ENCODE measurements at places on chromosomes 6 and 20.

DNA sequence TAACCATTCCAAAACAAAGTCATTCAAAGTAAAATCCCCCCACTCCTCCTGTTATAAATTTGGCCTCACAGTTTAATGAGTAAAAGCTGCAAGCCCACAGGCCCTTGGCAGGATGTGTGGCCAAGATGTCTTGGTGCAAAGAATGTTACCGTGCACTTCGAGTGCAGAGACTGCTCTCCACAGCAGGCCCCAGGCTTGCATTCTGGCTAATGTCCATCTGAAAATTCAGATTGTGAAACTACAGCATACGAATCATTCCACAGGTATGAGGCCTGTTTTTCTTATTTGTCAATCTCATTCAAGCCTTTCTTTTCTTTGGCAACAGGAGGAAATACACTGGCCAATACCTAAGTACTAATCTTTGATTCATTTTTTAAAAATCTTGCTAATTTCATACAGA is 7.1 kb downstream of the RPS6KA2 start:
- peak; percentile 88 for ATAC-seq

GRCh38 chr6:72654071-72654621 is 32.3 kb downstream of the KCNQ5 start:
- ATAC-seq = no peak

DNA sequence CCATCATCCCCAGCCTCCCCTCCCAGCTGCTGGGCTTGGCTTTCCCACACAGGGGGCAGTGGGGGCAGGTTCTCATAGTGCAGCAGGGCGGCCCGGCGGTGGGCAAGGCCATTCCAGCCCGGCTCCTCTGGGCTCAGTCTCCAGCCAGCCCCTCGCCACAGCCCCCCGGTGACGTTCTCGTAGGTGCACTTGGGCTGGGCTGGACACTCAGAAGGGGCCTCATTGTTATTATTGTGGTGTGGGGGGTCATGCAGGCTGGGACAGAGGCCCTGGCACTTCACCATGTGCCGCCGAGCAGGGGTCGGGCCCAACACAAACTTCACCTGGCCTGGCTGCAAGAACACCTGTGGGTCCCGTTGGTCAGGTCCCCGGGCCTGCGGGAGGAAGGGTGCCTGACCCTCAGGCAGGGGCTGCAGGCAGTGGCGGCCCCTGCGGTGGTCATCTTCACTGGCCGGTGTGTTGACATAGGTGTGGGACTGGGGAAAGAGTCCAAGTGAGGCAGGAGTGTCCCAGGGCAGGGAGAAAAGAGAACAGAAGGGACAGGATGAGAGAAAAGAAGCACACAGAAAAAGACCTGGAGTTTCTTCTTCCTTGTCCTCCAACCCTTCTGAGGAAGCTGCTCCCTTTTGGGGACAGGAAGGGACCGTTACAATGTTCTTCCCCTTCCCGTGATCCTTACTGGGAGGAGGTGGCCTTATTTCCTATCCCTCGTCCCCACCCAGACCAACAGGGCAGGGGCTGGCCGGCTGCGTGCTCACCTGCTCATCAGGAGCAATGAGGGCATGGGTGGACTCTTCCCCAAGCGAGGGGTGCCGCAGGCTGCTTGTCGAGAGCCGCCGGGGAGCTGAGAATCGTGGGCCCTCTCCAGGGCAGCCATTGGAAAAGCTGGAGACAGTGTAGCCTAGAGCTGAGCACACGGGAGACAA is 8.4 kb downstream of the FRS3 start:
- no peak for ATAC-seq

DNA sequence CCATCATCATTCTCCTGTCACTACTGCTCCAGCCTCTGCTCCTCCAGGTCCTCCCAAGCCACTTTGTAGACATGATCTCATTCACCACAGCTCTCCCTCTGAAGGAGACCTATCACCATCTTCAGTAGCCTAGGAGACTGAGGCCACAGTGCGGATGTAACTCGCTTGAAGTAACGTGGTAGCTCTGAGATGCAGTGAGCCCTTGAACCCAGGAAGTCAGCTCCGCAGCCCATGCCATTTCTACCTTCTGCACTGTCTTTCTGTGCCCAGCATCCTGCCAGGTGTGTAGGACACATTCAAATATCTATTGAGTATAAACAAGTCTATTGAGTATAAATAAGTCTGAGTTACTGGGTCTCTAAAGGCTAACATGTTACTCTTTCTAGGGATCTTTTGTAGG is 164.4 kb downstream of the CDH26 start:
- no peak for ATAC-seq

GRCh38 chr20:3543901-3544507 is 73.2 kb downstream of the ATRN start:
- peak; percentile 38 for ATAC-seq

DNA sequence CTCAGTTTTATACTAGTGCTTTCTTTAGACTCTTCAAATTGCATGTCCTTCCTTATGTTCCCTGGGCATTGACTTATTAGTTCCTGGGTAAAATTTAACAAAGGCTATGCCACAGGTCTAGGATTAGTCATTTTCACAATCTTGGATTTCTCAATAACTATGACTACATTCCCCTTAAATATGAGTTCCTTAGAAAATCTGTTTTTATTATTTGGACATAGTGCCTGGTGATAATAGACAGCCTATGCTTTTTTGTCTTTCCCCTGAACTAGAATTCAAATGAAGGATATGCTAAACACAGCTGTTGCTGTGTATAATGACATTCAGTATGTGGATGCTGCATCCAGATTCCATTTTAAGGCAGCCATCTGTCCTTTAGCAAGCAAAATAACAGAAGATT is 1252.8 kb upstream of the GJE1 start:
- no peak for ATAC-seq

GRCh38 chr20:21529863-21530262 is 16.0 kb upstream of the NKX2-2 start:
- no peak for ATAC-seq

GRCh38 chr6:1499777-1500176 is 109.9 kb upstream of the FOXC1 start:
- ATAC-seq = no peak

DNA sequence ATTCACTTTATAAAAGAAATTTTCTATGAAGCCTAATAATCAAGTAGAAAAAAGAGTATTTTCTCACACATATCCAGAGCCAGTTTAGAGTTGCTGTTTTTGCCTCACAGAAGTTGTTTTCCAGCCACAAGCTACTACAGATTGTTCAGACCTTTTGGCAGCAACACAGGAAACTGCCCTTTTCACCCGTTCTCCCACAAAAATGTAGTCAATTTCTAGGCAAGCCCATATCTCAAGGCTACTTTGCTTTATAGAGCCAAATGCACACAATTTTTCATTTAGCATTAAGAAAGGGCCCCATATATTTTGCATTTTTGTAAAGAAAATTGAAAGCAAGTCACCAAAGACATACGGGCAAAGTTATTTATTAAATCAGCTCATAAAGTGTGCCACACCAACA is 49.5 kb downstream of the EPB41L2 start:
- ATAC-seq = no peak

GRCh38 chr6:139020689-139021088 is 7.9 kb upstream of the ABRACL start:
- no peak for ATAC-seq

DNA sequence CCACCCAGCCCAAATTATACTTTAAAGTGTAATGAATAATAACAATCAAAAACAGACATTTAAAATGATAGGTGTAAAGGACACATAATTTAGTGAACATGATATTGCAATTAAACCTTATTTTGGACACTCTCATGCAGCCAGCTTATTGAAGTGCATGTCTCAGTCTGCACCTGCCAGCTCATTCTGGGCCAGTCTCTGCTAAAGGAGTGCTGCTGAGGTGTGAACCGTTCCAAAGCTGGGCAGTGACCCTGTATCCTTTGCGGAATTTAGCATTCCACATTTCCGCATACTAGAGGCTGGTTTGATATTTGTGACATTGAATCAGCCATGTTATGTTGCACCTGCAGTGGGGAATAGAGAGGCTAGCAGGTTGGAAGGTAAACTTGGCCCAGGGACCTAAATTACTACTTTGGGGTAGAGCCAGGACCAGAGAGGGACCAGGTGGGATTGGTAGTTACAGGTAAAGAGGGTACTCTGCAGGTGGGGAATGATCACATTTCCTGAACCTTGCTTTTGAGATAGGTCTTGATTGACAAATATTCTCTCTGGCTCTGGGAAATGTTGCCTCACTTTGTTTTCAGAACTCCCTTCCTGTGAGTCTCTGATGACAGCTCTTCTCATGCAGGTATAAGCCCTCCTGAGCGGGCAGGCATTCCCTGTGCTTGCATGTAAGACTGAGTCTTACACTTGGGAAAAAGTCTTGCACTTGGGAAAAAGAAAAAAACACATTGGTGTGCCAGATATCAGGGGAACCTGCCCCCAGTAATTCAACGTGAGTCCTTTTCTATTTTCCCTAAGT is 26.2 kb downstream of the TULP4 start:
- no peak for ATAC-seq

DNA sequence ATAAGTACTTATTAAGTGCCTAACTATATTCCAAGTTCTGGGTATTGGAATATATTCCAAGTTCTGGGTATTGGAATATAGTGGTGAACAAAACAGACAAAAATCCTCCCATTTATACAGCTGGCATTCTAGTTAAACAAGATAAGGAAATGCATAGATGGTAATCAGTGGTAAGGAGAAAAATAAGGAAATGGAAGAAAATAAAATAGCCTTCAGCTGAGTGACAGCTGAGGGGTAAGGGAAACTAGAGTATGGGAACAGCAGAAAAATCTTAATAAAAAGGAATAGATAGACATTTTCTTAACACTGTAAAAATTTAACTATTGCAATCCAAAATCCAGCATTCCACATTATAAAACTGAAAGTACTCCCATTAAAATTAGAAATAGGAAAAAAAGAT is 17.2 kb upstream of the WFDC10A start:
- ATAC-seq = no peak

DNA sequence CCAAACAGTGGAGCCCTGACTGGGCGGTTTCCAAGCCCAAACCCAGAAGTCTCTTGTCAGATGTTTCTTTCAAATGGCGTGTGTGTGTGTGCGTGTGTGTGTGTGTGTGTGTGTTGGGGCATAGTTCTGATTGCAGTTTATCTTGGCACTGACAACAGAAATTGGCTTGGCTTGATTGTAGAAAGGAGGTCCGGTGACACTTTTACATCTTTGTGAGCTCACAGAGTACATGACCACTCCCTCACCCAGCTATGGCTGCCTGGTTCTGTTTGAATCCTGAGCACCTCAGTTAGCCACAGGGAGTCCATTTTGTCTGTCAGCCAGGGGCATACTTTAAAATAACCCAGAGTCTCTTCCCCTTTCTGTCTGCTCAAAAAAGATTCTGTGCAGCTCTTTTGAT is 276.3 kb downstream of the CD83 start:
- ATAC-seq = no peak

DNA sequence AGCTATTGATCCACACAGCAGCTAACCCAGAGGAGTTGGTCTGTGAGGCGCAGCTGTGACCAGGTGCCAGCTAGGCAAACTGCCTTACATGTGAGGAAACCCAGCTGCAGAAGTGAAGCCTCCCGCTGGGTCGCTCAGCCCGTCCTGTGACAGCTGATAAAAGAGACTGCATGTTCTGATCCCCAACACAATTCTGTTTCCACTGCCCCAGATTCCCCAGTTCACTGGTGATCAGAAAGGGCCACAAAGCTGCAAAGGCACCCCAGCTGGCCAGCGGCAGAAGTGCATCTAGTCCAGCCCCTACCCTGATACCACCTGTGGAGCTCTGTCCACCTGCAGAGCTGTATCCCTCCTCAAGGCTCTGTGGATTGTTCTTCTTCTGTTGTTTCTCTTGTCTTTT is 64.5 kb downstream of the CTNNBL1 start:
- no peak for ATAC-seq

- ATAC-seq = no peak
These were observed 26.9 kb upstream of the CHMP4B start for GRCh38 chr20:33784225-33784624.

GRCh38 chr20:62916703-62917476 is 9.4 kb downstream of the DIDO1 start:
- no peak for ATAC-seq

DNA sequence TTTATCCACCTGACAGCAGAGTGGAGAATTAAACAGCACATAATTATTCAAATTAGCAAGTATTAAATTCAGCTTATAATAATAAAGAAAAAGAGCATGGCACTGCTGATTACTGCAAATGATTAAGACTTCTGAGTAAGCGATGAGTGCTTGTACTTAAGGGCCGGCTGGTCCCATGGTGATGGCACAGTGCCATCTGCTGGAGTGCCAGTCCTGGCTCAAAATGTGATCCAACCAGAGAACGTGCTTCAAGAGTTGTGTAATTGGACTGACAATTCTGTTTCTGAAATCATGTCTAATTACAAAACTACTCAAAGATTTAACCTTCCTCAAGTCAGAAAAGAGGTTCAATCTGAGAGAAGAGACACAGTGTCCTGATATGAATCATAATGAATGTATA is 181.6 kb upstream of the RGS17 start:
- peak; percentile 79 for ATAC-seq

GRCh38 chr6:39558591-39559190 is 166.5 kb downstream of the KIF6 start:
- no peak for ATAC-seq

DNA sequence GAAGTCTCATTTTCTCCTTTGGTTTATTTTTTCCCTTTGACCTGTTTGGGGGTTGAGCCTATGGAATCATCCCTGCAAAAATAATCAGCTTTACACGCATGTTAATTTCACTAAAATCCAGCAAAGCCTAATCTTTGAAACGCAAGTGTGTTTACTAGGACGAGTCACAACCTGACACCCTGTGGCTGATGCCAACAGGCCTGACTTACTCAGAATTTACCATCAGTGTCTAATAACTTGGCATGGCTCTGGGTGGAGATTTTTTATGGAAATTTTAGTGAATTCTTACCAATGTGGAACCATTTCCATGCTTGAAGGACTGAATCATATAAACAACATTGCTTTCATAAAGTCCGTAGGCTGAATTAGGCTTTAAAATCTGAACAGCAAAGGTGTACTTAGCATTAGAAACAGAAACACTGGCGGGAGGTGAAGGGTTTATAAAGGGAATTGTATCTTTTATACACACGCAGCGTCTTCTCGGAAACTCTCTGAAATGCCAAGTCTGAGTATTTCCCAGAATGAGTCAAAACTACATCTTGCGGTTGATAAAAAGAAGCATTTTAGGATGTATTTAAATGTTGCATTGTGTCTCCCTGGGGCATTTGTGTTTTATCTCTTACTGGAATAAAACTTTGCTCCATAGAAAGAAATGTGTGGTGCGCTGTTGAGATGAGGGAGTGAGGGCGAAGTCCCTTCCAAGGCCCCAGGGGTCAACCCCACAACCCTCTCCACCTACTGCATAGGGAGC is 81.2 kb downstream of the DACT2 start:
- no peak for ATAC-seq

- ATAC-seq = no peak
These were observed 2.0 kb downstream of the EDEM2 start for GRCh38 chr20:35145141-35145564.

DNA sequence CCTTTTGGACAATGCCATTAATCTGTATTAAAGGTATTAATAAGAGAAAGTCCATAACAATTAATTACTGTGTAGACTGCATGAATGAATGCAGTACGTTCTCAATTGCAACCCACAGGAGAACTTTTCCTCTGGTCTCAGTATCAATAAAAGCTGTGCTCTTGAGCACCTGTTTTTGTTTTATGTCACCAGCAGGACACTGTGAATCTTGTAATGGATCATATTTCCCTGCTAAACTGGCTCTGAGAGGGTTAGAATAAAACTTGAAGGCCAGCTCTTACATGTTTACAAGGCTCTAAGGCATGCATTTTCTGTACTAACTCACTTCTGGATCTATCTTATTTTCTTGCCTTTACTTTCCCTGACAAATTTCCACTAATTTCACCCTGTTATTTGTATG is 214.3 kb upstream of the PLN start:
- ATAC-seq = no peak

Data from SK-N-SH treated with all-trans-retinoic acid at 6 μM for 48 hours (cell line).